ENCODE measurements at places on chromosomes 6 and 20.

- no peak for DNase-seq
Observed at GRCh38 chr6:3366596-3367413, 90.0 kb downstream of the SLC22A23 start.

DNA sequence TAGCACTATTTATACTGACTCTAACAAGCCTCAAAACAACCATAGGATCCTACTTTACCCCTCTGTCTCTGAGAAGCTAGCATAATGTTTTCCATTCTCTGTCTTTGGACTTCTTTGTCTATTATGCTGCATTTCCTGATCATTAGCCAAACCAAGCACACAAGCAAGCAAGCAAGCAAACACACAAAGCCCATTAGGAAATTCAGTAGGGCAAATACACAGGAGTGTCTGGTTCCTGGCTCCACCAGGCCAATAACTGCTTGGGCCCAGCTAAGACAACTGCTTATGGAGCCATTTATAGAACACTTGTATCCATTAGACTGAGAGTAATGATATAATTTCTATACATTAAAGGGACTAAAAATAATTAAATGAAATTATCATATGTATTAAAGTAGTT is 952.9 kb upstream of the EPHA7 start:
- DNase-seq: no peak

GRCh38 chr6:82277686-82278085 is 30.1 kb upstream of the IBTK start:
- no peak for DNase-seq

- no peak for DNase-seq
Observed at GRCh38 chr6:164195942-164196281, 781.4 kb downstream of the QKI start.

GRCh38 chr6:43277643-43278523 is 20.2 kb upstream of the SLC22A7 start:
- DNase-seq: no peak

GRCh38 chr6:159914565-159914923 is 23.8 kb downstream of the MAS1 start:
- DNase-seq: no peak

- no peak for DNase-seq
Observed at GRCh38 chr6:132937466-132937906, 123.1 kb downstream of the RPS12 start.

GRCh38 chr20:63252284-63252711 is 2.0 kb downstream of the NKAIN4 start:
- no peak for DNase-seq

- DNase-seq: no peak
Observed at GRCh38 chr6:139819776-139820175, 445.3 kb upstream of the CITED2 start.

DNA sequence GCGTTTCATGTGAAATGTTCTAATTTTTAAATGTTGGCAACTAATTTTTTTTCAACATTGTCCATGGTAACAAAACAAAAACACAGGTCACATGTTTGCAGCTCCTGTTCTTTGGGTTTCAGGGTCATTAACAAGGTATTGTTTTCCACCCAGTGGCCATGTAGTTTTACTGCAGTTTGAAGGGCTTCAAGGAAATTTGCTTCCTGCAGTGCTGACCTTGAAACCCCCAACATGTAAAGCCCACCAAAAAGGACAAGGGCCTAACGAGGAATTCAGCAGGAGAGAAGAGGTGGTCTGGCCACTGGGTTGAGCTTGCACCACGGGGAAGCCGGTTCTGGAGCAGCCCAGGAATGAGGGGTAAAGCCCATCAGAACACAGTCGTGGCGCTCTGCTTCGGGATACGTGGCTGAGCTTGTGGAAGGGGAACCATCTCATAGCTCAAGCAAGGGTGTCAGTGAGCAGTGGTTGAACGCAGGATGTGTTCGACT is 13.9 kb upstream of the KLHL31 start:
- DNase-seq: no peak

GRCh38 chr6:7906741-7907140 is 3.8 kb downstream of the TXNDC5 start:
- no peak for DNase-seq

GRCh38 chr6:17475606-17476244 is 82.3 kb downstream of the CAP2 start:
- no peak for DNase-seq
